ENCODE measurements at places on chromosomes 1 and 21.

DNA sequence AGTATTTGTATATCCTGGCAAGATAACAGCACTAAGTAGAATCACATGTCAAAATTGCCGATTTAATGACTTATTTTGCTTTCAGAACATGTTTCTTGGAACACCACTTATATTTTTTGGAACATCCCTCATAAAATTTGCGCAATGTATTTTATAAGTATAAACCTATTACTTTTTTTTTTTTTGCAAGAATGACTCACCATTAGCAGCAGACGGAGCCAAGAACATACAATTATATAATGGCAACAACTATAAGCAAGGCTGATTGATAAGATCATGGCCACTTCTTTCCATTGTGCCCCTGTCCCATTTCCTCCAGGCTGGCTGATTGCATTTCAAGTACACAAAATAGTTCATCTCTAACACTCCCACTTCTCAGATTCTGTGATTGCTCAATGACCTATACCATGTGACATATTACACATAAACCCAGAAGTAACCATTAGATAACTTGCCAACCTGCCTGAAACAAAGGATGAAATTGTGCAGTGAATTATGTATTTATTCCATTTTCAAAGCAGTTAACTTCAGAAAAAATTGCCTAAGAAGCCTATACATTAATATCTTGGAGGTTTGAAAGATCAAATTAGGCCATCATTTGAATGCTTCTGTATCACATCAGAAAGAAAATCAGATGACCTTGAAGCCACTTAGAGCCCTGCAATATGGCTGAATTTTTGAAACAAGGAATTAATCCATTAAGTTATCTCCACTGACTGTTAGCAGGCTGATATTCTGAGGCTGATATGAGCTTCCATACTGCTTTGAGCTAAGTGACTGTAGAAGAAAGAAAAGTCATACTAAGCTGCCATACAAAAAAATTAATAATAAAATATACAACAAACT is 77.8 kb upstream of the PRMT6 start:
- peak; percentile 51 for DNase-seq

DNA sequence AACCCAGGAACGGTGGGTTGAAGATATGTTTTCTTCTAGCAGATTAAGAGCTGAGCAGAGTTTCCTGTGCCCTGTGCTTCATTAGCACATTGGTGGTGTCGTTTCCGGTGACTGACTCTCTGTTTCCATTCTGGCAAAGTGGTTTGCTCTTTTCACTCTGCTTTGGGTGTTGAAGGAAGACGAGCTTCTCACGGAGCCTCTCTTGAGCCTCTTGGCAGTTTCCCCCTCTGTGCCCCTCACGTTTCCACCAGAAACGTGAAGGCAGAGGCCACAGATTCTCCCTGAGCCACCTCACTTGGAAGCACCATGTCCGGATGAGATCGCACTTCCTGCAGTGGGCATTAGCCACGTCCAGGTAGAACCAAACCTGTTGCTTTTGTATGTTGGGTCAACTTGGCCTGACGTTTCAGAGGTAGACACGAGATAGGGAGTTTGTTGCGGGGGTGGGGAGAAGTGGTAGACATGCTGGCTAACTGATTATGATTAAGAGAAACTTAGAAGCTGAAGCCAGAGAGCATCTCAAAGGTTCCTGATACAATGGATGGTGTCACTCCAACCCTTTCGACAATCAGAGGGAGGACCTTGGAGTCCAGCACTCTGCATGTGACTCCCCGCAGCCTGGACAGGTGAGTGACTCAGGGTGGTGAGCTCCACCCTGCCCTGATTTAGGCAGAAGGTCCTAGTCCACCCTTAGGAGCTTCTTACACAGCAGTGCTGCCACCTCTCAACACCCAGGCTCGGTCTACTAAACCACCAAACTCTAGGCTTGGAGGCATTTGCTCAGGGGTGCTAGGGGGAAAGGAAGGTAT is at the start of gene LAX1:
Gene LAX1, plus strand, starts transcription at position 155 of the 809 bp plus-strand sequence. Its CDS starts 383 bp downstream, at position 538.
- DNase-seq: no peak

DNA sequence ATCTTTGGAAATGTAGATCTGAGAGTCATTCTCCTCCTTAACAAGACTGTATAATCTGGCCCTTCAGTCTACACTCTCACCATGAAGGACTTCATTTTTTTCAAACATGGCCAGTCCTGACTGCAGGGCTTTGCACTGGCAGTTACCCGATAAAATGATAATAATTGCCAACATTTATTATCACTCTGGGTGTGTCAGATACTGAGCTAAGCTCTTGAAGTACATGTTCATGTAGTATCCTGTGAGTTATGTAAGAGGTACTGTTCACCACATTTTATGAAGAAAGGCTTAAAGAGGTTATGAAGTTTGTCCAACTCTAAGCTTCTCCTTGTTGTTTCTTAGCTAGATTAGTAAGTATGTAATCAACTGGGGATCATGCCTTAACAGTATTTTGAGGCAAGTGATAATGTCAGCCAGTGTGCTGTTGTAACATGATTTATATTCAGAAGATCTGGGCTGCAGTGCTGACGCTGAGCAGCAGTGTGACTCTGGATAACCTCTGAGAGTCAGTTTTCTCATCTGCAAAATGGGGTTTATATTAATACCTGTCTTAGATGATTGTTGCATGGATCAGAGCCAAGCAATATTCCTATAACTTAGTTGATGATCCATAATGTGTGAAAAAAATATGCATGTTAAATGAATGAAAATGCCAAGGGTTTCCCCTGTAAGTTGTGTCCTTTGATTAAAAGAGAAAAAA is 42.1 kb upstream of the LEPR start:
- DNase-seq: no peak

GRCh38 chr1:206778031-206778430 is 5.7 kb upstream of the IL10 start:
- DNase-seq: no peak

GRCh38 chr1:227892489-227893299 is 55.0 kb downstream of the WNT9A start:
- no peak for DNase-seq

GRCh38 chr1:170321113-170321512 is 175.4 kb downstream of the NTMT2 start:
- DNase-seq: no peak

DNA sequence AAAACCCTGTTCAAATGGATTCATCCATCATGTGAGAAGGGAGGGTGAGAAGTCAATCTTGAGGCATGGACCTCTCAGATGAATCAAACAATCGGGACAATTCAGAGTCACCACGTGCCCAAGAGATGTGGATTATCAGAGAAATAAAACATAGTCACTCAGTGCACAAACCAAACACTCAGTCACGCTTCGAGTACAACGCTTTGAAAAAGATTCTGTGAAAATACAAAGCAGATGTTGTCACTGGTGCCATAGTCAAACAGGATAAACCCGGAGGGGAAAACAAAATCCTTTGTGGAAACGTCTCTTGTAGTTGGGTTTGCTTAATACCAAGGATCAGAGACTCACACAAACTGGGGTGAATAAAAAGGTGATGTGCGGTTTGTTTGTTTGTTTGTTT is 188.4 kb downstream of the RRAGC start:
- DNase-seq: peak; percentile 4

DNA sequence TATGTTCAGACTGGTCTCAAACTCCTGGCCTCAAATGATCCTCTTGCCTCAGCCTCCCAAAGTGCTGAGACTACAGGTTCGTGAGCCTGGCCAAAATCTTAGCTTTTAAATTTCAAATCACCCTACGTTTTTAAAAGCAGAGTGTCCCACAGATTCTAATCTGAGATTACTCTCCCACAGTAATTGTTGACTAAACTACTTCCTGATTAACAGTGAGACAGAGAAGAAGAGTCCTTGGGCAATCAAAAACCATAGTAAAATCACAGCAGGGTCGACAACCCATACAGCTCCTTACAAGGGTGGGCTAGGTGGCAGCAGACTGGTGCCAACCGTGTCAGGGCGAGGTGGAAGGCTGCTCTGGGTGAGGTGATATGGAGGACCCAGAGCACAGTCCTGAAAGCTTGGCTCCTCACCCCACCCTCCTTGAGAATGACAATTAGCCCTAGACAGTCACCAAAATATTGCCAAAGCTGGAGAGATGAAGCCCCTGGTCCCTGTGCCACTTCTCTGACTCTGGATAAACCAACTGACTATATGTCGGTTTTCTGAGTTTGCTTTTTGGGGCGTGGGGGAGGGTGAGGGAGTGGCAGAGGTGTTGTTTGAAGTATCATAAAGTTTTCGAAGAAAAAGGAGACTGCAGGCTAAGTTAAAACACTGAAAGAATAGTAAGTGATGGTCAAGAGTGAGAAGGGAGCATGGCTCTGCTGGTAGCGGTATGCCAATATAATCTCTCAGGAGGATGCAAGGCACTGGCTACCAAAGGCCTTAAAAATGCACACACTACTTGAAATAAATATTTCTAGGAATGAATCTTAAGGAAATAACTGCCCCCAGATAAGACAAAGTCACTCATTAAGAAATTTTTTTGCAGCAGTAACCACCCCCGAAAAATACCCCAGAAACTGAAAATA is 86.8 kb downstream of the SLC45A1 start:
- DNase-seq: no peak

DNA sequence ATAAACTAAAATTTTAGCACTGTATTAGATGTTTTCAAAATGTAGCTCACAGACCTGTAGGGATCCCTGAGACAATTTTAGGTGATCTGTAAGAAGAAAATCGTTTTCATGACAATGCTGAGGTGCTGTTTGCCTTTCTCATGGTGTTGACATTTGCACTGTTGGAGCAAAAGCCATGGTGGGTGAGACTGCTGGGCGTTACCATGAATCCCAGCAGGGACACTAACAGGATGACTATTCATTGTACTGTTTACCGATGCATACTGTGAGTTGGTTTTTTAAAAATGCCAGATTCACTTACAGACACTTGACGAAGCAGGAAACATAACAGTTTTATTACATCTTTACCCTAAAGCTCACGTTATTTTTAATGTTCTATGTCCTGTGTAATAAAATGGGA is 468.5 kb downstream of the PCP4 start:
- DNase-seq: no peak

GRCh38 chr1:39346872-39347271 is 142.4 kb downstream of the MACF1 start:
- DNase-seq: no peak

GRCh38 chr1:36471830-36472641 is 7.9 kb upstream of the MRPS15 start:
- no peak for DNase-seq

DNA sequence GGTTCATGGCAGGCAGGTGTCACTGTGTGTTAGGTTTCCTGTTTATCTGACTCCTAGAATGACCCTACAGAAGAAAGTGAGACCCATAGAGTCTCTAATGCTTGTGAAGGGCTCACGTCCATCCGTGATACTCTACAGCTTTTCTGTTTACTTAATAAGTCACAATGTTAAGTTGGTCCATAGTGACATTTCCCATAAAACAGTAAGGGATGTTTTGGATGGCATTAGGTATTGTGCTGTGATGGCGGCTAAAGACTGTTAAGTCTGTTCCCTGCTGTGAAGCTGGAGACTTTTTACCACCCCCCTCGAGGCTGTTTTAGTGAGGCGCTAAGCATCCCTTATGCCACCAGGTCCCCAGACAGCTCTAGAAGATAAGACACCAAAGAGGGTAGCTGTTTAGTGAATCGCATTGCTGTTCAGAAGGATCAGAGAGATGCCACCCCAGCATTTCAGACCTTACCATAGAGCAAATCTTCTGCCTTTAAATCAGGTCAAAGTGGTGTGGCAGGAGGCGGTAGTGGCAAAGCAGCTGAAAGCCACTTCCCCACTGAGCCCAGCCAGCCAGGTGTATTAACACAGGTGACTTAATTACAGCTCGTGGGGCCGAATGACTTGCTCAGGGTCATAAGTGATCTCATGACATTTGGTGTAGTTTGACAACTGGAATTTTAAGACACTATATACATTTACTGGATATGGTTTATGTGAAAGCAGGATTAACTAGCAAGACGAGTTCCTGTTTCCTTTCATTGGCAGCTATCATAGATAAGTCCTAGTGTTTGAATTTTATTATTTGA is 25.0 kb downstream of the SLC37A1 start:
- no peak for DNase-seq

- no peak for DNase-seq
These were observed 9.8 kb downstream of the OR2W3 start for GRCh38 chr1:247905181-247905580.

DNA sequence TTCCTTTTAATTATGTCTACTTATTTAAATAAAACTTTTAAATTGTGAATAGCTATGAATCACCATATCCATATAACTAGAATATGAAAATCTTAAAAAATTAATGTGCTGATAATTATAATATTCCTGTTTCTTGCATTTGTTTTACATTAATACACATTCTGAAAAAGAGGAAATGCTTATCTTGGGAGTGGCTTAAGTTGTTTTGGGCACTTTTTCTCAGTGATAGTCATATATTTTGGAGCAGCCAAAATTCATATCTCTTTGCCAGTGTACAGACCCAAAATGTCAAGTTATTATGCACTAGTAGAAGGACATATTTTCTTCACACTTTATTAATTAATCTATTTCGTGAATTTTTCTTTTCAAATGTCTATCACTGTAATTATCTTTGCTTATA is 838.5 kb downstream of the USP25 start:
- DNase-seq: no peak

DNA sequence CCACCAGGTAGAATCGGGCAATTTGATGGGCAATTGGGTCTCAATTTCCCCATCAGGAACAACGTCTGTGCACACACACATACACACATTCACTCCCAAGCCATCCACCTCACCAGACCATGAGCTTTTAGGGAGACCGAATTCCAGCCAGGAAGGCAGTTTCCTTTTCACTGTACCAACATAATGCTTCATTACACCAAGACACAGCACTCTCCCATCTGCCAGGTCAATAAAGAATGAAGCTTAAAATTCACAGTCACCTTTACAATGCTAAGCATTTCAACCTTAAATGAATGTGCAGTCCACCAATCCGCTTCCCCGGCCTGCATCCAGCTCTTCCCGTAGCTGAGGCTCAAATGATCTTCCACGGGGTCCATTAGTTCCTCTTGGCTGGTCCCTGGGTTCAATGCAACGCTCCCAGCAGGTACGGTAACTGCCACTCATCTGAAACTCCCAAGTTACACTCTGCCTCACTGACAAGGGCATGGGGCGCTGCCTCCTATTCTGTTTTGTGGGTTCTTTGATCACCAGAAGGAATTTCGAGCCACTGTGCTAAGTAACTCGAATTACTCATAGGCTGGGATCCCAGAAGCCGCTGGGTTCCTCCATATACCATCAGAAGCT is 105.0 kb downstream of the SIM2 start:
- DNase-seq: no peak

DNA sequence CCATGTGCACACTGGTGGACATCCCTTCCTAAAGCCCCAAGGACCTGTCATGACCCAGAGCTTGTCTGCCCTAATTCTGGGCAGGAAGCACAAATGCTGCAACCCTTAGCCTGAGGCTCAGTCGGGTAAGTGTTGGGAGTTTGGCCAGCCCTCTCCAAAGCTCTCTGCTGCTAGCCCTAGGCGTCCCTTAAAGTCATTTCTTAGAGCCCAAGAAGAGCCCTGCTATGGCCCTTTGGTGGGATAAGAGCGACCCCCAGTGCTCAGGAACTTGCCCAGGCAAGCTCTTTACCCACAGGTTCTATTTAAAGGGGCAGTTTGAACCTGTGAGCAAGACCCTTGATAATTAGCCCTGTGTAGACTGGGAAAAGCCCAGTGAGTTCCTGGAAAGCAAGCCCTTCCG is 356.8 kb downstream of the RRAGC start:
- peak; percentile 75 for DNase-seq

GRCh38 chr1:191912517-191912916 is 245.7 kb upstream of the RGS18 start:
- no peak for DNase-seq

Measured in eye (tissue), 1 donor.